H1 (cell line): ENCODE measurements at places on chromosomes 3 and 15.

- H3K27ac ChIP-seq: no peak overlapping the region
- DNase-seq: no peak
- no peaks in the 10 kb centered on the region for H3K4me1 ChIP-seq
- no peaks in the 10 kb centered on the region for H3K27me3 ChIP-seq
Measured at GRCh38 chr15:75052972-75053747, 29.8 kb downstream of the PPCDC start.

- no peak overlapping the region for H3K4me3 ChIP-seq
- no peak overlapping the region for H3K27ac ChIP-seq
- H3K36me3 ChIP-seq: no peaks in the 10 kb centered on the region
- no peak for DNase-seq
Measured at GRCh38 chr15:39451871-39452270, 129.0 kb upstream of the THBS1 start.

DNA sequence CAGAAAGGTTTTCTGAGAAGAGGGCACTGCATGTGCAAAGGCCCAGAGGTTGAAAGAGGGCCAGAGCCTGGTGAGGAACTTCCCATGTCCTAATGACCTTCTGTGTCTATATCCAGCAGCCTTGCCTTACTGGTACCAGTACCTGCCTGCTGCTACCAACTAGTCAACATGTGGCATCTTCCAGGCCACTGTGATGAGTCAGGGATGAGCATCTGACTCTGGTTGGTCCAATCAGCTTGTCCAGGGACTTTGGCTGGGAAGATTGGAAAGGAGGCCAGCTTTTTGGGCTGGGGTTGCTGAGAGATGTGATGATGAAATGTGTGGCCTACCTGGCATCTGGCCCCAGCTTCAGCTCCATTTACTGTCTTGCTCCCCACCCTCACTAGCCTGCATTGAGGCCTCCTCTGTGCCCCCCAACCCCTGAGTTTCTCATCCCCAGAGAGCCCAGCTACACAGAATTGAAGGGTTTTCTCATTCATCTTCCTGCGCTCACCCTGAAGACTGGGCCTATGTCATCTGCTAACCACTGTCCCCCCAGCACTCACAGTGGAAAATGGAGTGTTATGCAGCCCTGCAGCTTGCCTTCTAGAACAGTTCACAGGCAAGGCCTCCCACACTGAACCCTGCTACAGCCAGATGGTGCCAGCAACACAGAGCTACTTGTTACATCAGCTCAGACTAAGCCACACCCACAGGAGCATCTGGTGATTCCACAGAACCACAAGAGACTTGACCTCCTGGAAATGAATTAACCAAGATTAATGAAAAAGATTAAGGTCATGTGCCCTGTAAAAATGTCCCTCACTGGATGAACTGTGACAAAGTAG is 1.3 kb upstream of the TWF2 start:
- H3K4me1 ChIP-seq: peaks cover 35% of the 10 kb centered on the region
- no peaks in the 10 kb centered on the region for H3K36me3 ChIP-seq
- 0 out of 2 replicates have a peak overlapping the region, but pooled peaks have one; percentile 72 for H3K4me3 ChIP-seq
- H3K27me3 ChIP-seq: peaks cover 4% of the 10 kb centered on the region

GRCh38 chr15:70032509-70032908 is 65.2 kb downstream of the TLE3 start:
- H3K27me3 ChIP-seq: no peaks in the 10 kb centered on the region
- no peaks in the 10 kb centered on the region for H3K36me3 ChIP-seq
- no peaks in the 10 kb centered on the region for H3K4me1 ChIP-seq
- H3K4me3 ChIP-seq: no peak overlapping the region

DNA sequence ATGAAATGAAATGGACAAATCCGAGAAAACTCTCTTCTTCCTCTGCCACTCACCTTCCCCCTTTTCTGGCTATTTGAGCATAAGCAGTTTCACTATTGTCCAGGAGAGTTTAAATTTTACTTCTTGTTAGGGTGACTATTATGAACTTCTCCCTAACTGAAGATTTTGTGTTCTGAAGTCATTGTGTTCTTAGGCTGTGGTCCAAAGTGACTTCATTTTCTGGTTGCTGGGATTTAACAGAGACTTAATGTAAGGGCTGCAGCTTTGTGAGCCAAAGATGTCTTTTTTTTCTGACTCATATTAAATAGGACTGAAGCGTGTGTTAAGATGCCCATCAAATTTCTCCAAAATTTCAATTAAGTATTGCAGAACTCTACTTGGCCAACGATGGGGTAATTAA is 46.5 kb upstream of the FSTL1 start:
- no peak for DNase-seq
- no peaks in the 10 kb centered on the region for H3K27me3 ChIP-seq
- H3K27ac ChIP-seq: no peak overlapping the region
- no peaks in the 10 kb centered on the region for H3K36me3 ChIP-seq

DNA sequence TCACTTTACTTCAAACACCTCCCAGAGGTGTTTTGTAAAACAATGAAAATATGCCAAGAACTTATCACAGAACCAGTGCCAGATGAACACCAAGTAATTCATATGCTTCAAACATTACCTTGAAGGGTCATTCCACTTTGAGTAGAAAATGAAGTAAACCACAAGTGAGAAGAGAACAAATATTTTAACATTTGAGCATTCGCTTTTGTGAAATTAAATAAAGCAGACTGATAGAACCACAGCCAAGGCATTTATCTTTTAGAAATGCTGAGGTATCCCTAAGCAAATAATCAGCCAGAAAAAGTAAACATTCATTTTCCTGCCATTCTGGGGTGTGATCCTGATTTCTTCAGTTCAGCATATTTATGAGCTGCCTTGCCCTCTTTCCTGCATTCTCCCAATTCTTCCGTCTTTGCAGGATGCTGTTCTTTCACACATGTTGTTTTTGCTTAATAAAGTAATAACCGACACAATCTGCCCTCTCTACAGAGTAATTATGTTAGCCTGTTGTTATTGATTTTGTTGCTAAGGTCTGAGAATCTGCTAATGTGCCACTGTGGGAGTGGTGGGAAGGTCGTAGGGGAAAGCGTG is 235.6 kb upstream of the TGFBR2 start:
- H3K27me3 ChIP-seq: no peaks in the 10 kb centered on the region
- H3K36me3 ChIP-seq: no peaks in the 10 kb centered on the region

- no peak overlapping the region for H3K27ac ChIP-seq
- H3K4me3 ChIP-seq: no peak overlapping the region
- H3K36me3 ChIP-seq: no peaks in the 10 kb centered on the region
- DNase-seq: no peak
- no peaks in the 10 kb centered on the region for H3K4me1 ChIP-seq
Measured at GRCh38 chr3:52866427-52866826, 30.9 kb downstream of the STIMATE start.

GRCh38 chr15:74202452-74203401 is at the start of gene STRA6:
TSS of gene STRA6 (minus strand) at chr15:74202787. CDS start at chr15:74202267, 520 bp downstream.
- peak within 1 kb of the TSS; percentile 26; the same call in 1 of the 2 replicates for H3K4me3 ChIP-seq
- peak; percentile 93 for DNase-seq
- H3K27ac ChIP-seq: peak within 1 kb of the TSS; percentile 46; the same call in 1 of the 2 replicates
- no peaks in the 10 kb centered on the region for H3K27me3 ChIP-seq
- H3K4me1 ChIP-seq: peaks cover 49% of the 10 kb centered on the region
- H3K36me3 ChIP-seq: no peaks in the 10 kb centered on the region

- H3K4me1 ChIP-seq: peaks cover 27% of the 10 kb centered on the region
- no peak for DNase-seq
- no peaks in the 10 kb centered on the region for H3K27me3 ChIP-seq
Measured at GRCh38 chr15:39784638-39785037, 2.0 kb upstream of the FSIP1 start.

GRCh38 chr3:108006077-108006771 is 84.6 kb downstream of the CD47 start:
- H3K4me1 ChIP-seq: no peaks in the 10 kb centered on the region
- no peaks in the 10 kb centered on the region for H3K36me3 ChIP-seq
- DNase-seq: no peak
- H3K4me3 ChIP-seq: no peak overlapping the region

DNA sequence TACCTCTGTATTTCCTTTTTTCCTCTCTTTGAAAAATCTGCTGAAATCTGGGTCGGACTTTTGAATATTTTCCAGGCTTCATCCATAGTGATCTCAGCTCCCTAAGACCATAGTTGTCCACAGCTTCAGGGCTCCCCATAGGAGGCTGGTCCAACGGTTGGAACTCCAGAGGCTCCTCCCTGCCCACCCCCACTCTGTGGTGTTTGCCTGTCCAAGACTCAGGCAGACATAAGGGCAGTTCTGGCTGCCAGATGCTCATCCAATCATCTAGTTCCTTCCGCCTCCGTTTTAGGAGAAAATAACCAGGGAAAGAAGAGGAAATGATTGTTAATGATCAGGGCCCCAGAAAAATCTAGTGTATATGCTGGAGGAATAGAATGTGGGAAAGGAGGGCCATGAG is 27.9 kb upstream of the PRTG start:
- H3K4me3 ChIP-seq: no peak overlapping the region
- no peaks in the 10 kb centered on the region for H3K4me1 ChIP-seq
- DNase-seq: no peak
- no peaks in the 10 kb centered on the region for H3K36me3 ChIP-seq

DNA sequence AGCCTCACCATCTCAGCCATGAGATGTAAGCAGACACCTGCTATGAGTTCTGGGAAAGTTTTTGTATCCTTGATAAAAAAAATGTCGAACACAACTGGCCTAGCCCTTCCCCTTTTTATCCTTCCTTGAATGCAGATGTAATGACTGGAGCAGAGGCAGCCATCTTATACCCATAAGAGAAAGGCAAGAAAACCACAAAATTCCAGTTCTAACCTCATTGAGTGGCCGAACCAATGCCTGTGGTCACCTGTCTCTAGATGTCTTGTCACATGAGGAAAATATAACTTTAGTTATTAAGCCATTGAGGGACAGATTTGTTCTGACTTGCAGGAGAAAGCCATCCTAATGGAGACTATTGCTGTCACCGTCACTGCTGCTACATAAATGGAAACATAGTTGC is 80.4 kb upstream of the SLC6A6 start:
- H3K4me1 ChIP-seq: peaks cover 9% of the 10 kb centered on the region
- no peak overlapping the region for H3K4me3 ChIP-seq
- no peaks in the 10 kb centered on the region for H3K27me3 ChIP-seq
- no peak overlapping the region for H3K27ac ChIP-seq
- H3K36me3 ChIP-seq: no peaks in the 10 kb centered on the region
- no peak for DNase-seq

GRCh38 chr3:64220161-64220914 is 4.9 kb downstream of the PRICKLE2 start:
- DNase-seq: no peak
- H3K4me1 ChIP-seq: peaks cover 22% of the 10 kb centered on the region; the same call in 1 of the 2 replicates
- no peaks in the 10 kb centered on the region for H3K36me3 ChIP-seq
- H3K4me3 ChIP-seq: no peak overlapping the region
- no peak overlapping the region for H3K27ac ChIP-seq
- peaks cover 24% of the 10 kb centered on the region; the same call in 1 of the 2 replicates for H3K27me3 ChIP-seq

GRCh38 chr15:65936282-65936681 is 67.0 kb downstream of the RAB11A start:
- H3K27me3 ChIP-seq: no peaks in the 10 kb centered on the region
- DNase-seq: no peak
- H3K27ac ChIP-seq: no peak overlapping the region
- no peak overlapping the region for H3K4me3 ChIP-seq
- H3K36me3 ChIP-seq: no peaks in the 10 kb centered on the region

- no peak overlapping the region for H3K4me3 ChIP-seq
- H3K27ac ChIP-seq: no peak overlapping the region
- no peak for DNase-seq
- H3K36me3 ChIP-seq: no peaks in the 10 kb centered on the region
Measured at GRCh38 chr3:128523591-128523990, 30.6 kb upstream of the GATA2 start.

DNA sequence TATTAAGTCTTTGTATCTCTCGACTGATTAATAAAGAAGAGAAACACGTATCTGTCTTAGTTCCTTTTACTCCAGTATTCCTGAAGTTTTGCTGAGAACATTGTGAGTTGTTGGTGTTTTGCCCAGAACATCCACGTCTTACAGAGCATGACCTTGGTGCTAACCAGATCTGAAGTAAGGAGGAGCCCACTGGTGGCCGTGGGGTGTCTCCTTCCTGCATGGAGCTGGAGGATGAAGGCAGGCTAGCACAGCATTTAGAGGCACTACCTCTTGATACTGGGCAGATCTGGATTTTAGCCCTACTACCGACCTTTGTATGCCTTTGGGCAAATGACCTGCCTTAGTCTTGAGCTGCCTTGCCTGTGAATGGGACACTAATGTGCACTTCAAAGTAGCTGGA is 28.9 kb upstream of the ESYT3 start:
- H3K27me3 ChIP-seq: no peaks in the 10 kb centered on the region
- no peak overlapping the region for H3K27ac ChIP-seq
- peaks cover 8% of the 10 kb centered on the region; the same call in 1 of the 2 replicates for H3K36me3 ChIP-seq
- H3K4me1 ChIP-seq: peaks cover 21% of the 10 kb centered on the region
- DNase-seq: no peak

DNA sequence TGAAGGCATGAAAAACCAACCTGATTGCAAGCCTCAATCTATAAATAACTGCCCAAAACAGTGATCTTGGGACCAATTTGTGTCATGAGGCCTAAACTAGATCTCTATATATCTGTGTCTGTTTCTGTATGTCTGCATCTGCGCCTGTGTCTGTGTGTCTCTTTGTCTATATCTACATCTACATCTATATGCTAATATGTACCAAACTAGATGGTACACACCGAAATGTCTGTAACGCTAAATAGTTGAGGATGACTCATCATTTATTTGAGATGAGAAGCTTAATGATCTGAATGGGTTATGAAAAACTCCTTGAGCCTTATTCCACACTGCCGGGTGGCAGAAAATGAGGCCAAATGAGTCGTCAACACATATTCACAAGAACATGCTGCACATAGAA is 982.3 kb downstream of the ROBO2 start:
- H3K4me1 ChIP-seq: no peaks in the 10 kb centered on the region
- DNase-seq: no peak
- H3K27ac ChIP-seq: no peak overlapping the region

DNA sequence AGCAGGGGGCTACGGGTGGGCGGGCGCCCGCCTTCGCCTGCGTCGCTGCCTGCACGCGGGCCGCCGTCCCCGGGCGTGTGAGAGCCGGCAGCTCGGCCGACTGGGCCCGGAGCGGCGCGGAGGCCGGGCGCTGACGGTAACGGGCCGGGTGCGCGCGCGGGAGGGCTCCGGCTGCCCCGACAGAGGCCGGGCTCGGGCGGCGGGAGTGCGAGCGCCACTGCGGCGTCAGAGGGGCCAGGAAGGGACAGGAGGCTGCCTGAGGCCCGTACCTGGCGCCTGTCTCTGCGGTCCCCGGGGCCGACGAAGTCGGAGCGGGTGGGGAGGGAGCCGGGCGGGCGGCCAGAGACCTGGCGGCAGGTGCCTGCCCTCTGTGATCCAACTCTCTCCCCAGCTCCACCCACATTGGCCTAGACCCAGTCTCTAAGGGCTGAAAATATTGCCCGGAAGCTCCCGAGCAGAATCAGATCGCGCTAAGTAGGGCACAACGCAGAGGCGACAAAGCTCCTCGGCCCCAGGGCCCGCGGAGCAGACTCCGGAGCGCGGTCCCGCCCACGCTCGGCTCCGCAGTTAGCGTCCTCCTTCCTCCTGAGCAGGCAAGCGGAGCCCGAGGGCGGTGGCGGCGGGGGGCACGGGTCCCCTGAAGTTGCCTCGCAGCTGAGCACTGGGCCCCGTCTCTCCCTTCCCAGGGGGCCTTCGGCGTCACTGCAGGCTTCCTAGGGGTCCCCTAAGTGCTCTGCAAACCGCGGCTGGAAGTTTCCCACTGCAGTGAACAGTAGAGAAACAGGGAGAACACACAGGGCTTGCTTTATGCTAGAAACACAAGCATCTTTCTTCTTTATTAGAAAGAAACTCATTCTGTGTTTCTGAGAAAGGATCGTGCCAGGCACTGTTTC is at the start of gene MAN2A2:
Gene MAN2A2, plus strand, starts transcription at position 463 of the 893 bp plus-strand sequence. CDS start 906 bp downstream, outside the sequence.
- H3K4me1 ChIP-seq: peaks cover 8% of the 10 kb centered on the region
- peak within 1 kb of the TSS; percentile 79 for H3K4me3 ChIP-seq
- H3K27ac ChIP-seq: no peak within 1 kb of the TSS
- H3K27me3 ChIP-seq: peaks cover 3% of the 10 kb centered on the region; the same call in 1 of the 2 replicates
